Cerebellum (tissue), 4 donors: ENCODE measurements at places on chromosomes 11 and 22. TPM values are rescaled to one million over a fixed set of nuclear protein-coding genes. Genes with fewer than 3 reads are reported as not detected.

ANGPTL5 gene
- 0.45 TPM for total RNA-seq

USH1C gene
- 0.27 TPM for total RNA-seq

GRCh38 chr11:32421992-32422391 is 13.3 kb downstream of the WT1 start:
- DNase-seq, result no peak

- DNase-seq, result no peak
Measured at GRCh38 chr11:84021291-84021690, 735.1 kb upstream of the CCDC90B start.

GRCh38 chr11:2745511-2745910 is 45.7 kb upstream of the KCNQ1OT1 start:
- no peak for DNase-seq

DNA sequence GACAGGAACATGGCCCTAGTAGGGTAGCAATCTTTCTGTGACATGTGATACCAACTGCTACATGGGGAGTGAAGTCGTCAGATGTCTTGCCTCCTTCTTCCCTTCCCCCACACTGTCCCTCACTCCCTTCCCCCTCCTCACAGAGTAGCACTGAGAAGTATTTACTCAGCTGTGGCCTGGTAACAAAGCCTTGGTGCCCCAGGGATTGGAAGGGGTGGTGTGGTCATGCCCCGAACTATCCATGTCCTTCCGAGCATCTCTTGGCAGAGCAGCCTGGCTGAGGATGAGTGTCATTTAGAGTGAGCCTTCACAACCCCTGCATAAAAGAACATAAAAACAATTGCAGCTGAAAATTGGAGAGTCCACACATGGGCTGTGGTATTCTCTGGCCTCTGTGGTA is 46.1 kb downstream of the ARFGAP2 start:
- no peak for DNase-seq

DNA sequence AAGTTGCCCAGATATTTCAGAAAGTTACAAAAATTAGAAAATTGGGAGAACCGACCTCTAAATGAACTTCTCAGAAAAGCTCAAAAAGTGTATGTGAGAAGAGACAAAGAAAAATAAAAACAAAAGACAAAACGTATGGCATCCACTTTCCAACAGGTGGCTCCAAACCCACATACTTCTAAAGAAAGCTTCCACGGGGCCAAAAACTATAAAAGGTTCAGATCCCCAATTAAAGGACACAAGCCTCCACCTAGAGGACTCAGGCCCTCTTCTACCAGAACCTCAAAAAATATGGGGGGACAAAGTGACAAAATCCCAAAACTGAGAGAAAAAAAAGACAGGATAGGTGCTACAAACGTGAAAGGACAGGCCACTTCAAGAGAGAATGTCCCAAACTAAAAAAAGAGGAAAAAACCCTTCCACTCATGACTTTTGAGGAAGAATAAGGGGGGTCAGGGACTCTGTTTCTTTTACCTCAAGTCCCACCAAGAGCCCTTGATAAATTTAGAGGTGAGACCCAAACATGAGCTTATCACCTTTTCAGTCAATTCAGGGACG is 8.8 kb downstream of the SCGB2A1 start:
- DNase-seq, result no peak
